Adipocyte (in vitro differentiated cells): ENCODE measurements at places on chromosomes 3 and 15.

GRCh38 chr15:101048176-101048575 is 129.0 kb downstream of the LRRK1 start:
- no peak for DNase-seq

- no peak for DNase-seq
These were observed 90.0 kb upstream of the ADPGK start for GRCh38 chr15:72873379-72874233.

DNA sequence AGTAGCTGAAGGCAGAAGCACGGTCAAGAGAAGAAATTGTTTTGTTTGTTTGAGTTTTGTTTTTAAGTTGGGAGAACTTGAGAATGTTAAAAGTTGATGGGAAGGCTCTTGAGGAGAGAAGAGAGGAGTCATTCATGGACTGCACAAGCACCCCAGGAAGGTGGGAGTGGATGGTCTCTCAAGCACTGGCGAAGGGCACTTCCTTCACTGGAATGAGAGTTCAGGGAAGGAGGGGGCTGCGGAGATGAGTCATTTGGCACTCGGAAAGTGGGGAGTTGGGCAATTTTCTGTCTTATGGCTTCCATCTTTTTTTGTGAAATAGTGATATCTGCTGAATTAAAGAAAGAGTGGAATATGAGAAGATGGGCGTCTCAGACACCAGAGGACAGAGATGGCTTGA is 66.0 kb downstream of the ATP13A4 start:
- DNase-seq, result no peak

GRCh38 chr3:113948015-113948917 is 453 bp downstream of the ZDHHC23 start:
- peak; percentile 29 for DNase-seq

GRCh38 chr15:95215017-95215416 is 983.7 kb downstream of the MCTP2 start:
- peak; percentile 63 for DNase-seq

GRCh38 chr3:22122567-22122966 is 371.6 kb upstream of the ZNF385D start:
- no peak for DNase-seq

DNA sequence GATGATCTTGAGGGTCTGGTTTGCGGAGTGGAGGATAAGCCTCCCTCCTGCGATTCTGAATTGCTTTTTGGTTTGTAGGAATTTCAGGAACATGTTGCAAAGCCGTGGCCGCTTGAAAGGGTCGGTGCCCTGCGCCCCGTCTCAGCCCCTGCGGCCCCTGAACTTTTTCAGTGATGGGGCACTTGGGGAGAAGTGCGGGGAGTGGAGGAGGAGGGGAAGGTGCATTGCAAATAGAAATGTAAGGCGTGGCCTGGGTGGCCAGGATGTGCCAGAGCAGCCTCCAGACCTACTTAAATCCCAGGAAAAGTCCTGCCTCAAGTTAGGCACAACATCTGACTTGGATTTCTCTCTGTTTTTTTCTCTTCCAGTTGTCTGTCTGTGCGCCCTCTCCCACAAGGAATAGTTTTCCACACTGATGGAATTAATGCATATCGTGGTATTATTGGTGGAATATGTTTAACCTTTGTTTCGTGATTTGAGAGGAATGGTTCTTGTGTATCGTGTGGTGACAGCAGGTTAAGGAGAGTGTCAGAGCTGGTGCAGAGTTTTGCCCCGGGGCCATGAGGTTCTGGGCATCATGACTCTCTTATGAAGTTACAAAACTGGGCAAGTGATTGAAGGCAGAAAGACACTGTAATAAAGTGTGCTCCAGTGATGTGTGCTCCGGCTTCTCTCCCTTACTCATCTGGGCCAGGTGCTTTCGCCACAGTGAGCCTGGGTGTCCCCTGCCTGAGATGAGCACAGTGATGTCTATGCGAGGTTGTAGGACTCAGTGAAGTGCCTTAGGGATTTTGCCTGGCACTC is 153.8 kb downstream of the PGPEP1L start:
- DNase-seq, result peak; percentile 40

DNA sequence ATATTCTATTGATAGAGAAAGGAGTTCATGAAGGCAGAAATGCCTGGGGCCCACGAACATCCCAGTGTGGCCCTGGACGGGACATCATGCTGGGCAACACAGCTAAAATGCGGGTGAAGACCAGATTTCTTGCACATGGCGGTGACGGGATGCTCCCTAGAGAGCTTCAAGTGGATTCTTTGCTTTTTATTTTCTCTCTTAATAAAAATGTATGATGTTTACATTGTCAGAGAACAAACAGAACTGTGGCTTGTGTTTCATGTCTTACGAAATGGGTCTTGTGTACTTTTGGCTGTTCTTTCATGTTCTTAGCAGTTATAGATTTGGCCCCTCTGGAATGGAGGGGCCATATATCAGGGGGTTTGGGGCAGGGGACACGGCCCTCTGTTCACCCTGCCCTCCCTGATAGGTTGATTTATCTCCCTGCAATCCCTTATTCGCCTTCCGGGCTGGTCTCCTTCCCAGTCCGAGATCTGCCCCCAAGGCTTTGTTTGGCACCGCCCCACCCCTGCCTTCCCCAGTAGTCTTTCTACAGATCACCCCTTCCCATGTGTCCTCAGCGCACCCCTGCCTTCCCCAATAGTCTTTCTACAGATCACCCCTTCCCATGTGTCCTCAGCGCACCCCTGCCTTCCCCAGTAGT is 68.7 kb upstream of the CGNL1 start:
- DNase-seq, result peak; percentile 26

- no peak for DNase-seq
These were observed 160.1 kb downstream of the FBLN2 start for GRCh38 chr3:13708871-13709595.

DNA sequence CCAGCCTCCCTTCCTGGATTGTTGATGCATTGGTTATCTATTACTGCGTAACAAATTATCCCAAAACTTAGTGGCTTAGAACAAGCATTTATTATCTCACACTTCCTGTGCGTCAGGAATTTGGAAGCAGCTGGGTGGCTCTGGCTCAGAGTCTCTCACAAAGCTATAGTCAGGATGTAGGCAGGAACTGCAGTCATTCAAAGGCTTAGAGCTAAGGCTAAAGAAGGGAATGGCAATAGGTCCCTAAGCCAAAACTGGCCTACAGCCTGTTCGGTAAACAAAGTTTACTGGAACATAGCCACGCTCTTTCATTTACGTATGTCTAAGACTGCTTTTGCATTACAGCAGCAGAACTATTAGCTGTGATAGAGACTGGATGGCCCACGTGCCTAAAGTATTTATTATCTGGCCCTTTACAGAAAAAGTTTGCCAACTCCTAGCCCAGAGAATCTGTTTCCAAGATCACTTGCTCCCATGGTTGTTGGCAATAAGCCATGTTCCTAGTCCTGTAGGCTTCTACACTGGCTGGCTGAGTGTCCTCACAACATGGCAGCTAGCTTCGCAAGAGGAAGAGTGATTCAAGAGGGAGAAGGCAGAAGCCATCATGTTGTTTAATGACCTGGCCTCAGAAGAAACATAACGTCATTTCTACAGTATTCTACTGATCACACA is 132.4 kb downstream of the SNRK start:
- DNase-seq, result no peak

GRCh38 chr3:179898024-179898423 is 138.7 kb downstream of the PEX5L start:
- DNase-seq, result peak; percentile 5

GRCh38 chr15:69921626-69922619 is 175.8 kb downstream of the TLE3 start:
- DNase-seq, result no peak

GRCh38 chr3:139762302-139762701 is 84.5 kb upstream of the NMNAT3 start:
- DNase-seq, result no peak

- no peak for DNase-seq
These were observed 527.9 kb upstream of the TBL1XR1 start for GRCh38 chr3:177725165-177725564.

GRCh38 chr3:154469585-154469984 is 39.6 kb upstream of the GPR149 start:
- no peak for DNase-seq

DNA sequence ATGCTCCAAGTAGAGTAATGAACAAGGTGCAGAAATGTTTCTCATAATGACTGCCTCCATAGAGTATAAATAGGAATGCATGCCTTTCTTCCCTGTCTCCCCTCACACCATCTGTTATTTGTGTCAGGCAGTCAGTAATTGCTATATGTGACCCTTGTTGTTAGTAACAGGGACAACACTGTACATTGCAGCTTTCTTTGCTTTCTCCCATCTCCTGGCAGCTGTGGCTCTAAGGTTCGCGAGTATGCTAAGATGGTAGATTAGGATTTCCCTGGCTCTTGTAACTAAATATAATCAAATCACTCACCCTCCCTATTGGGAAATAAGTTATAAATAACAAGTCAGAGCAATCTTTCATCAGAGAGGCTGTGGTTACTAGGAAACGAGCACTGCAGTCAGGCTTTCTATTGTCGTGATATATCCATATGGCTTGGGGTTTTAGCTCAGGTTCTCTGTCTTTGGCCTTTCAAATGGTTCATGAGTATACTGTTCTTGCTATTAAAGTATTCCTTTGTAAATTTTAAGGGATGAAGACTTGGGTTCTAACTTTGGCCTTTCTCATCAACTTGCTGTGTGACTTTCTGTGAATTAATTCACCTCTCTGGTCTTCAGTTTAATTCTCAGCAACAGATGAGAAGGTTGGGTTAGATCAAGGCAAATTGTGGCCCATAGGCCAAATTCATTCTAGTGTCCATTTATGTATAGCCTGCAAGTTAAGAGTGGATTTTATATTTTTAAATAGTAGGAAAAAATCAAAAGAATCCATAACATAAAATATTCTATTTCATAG is 8.1 kb upstream of the MINDY4B start:
- no peak for DNase-seq

DNA sequence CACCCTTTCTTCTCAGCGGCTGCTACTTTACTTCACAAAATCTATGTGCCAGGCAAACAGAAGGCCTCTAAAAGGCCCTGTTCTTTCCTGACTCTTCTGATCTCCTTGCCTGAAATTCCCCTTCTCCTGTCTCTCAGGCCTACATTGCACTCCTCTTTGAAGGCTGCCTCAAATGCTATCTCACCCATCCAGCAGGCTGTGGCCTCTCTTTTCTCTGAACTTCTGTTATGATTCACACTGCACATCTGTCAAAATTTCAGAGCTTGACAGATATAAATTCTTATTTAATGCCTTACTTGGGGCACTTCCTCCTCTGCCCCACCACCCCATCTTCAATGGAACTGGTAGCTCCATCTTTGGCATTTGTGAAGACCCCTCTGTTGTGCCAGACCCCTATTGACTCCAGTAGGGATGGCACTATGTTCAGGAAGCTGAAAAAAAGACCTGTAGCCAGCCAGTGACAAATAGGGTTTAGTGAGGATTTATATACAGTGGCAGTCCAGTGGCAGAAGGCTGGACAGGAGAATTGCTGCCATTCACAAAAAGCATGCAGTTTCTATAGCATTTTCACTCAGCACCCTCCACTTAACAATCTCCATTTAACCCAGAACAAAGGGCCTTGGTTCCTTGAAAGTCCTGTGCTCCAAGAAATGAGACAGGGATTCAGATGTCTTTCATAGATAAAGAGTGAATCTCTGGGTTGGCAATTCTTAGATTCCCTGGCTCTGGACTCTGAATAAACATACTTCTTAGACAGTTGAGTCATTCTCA is 415.8 kb upstream of the GRM7 start:
- no peak for DNase-seq

DNA sequence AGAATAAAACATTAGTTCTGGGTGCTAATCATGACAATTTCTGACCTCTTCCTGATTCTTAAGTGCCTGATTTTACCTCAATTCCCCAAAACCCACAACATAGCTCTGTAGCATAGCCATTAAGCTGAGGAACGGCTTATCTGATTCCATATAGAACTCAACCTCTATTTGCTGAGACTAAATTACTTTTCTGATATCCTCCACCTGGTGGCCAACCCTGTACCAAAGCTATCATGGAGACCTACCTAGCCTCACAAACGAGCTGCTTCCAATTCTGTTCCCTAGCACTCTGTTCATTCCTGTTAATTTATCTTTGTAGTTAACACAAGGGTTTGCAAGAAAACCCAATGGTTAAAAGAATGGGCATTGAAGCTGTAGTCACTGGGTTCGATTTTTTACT is 245.2 kb downstream of the PLOD2 start:
- DNase-seq, result no peak
